ENCODE measurements at places on chromosomes 7 and 10.

GRCh38 chr10:87092376-87092860 is 2.2 kb downstream of the GLUD1 start:
- no peak for DNase-seq

DNA sequence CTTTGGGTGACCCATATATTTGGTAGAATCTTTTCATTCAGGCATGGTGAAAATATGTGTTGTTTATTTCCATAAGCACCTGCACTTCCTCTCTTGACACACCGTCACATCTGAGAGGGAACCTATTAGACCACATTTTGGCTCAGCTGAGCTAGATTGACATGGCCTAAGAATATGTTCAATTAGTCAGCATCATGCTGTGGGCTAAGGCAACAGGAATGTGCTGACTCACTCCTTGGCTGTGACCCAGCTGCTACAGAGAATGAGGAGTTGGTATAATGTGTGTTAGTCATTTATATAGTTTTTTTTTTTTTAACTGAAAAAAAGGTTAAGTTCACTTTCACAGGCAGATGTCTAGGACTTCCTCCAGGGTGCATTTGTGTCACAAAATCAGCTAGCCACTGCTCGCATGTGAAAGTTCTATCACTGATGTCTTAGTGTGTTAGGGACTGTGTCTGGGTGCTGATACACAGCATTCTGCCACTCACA is 180.6 kb downstream of the SEMA3E start:
- no peak for DNase-seq

- no peak for DNase-seq
Observed at GRCh38 chr7:4245135-4245865, 436.8 kb upstream of the FOXK1 start.

- DNase-seq: no peak
Observed at GRCh38 chr10:21166557-21167287, 269.6 kb upstream of the NEBL start.

DNA sequence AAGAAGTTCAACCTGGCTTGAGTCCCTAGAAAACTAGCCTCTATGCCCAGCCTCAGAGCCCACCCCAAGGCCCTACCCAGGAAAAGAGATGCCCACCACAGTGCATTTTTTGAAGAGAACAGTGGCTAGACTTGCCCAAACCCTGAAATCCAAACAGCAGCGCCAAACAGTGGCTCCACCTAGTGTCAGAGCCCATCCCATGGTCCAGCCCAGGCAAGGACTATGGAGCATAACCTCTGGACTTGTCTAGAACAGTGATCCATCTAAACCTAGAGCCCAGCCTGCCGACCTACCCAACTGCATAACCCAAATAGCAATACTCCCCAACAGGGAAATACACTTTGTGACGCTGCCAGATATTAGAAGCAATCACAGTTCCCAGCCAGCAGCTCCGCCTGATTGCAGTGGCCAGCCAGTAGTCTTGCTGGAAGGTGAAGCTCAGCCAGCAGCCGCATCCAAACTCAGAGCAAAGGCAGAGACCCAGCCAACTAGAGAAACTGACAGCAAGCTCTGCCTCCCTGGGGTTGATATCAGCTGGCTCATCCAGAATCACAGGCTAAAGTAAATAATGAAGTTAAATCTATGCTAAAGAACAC is 44.5 kb downstream of the HBP1 start:
- no peak for DNase-seq

GRCh38 chr7:93004906-93005305 is 112.9 kb downstream of the SAMD9 start:
- DNase-seq: no peak

DNA sequence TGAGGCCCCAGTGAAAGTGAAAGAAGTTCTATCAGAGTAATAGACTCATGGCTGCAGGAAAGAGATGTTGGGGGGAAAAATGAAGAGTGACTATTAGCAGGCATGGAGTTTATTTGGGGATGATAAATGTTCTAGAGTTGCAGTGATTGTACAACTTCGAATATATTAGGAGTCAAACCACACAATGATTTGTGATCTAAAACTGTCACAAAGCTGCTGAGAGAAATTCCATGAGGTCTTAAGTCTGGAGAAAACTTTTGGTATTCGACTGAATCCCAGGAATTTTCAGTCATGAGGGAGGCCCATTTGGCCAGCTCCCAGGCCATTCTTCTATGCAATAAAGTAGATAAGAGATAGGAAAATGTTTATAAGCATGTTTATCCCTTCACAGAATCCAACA is 55.9 kb upstream of the UNC5B start:
- no peak for DNase-seq

DNA sequence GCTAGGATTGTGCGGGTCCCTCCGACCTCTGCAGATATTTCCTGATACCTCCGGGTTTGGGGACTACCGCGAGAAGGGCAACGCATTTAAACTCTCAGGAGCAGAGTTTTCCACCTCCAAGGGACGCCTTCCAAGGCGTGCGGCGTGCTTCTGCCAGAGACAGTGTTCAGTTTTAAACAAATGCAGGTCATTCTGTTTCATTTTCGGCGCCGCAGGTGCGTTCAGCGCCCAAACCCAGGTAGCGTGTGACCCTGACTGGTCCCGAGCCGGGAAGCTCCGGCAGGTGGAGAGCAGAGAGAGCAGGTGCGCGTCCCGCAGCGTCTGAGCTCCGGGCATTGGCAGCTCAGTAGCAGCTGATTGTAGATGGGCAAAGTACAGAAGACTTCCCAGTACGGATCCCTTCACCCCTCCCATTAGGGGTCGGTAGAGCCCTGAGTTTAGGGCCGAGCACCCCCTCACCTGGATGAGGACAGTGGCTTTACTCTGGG is 1.4 kb upstream of the CYP26A1 start:
- no peak for DNase-seq

DNA sequence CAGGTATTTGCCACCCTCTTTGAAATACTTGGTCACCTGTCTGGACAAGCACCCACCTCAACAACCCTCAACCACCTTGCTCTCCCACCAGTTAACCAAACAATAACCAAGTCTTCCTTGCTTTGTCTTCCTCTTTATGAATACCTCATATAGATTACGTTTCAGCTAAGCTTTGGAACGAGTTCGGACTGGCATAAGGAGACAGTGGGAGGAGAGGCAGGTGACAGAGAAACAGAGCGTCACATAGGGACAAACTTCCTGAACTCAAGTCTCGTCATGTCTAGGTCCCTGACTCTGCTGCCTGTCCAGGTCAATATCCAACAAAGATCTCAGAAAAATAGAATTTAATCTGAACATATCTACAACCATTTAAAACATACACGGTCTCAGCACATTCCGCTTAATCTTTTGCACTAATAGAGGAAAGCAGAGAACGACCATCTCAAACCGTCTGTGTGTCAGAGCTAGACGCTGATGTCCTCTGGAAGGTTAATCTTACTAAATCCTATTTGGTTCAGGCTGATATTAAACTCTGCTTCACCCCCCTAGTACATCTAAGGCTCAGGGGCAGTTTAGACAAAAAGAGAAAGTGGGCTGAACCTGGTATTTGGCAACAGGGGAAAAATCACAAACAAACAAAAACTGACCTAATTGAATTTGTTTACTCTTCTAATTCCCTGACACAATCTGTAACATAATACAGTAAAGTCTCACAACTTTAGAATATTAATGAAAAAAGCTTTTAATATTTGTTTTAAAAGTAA is 26.4 kb upstream of the SVOPL start:
- no peak for DNase-seq

DNA sequence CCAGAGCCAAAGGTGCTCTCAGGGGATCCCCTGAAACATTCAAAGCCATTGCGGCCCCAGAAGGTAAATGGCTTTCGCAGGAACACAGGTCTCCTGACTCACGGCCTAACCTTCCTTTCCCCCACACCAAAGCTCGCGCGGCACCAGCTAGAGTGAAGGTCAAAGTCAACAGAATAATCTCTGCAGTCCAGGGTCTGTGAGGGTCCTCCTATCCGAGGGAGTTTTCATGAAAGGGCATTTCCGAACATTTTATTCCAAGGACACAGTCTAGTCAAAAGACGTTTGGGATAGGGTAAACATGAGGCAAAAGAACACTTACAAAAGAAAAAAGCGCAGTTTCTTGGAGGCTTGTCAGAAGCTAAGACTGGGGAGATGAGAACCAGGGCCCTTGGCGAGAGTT is 559 bp upstream of the STEAP2 start:
- DNase-seq: no peak

GRCh38 chr10:46267132-46267985 is 19.4 kb upstream of the ANTXRL start:
- DNase-seq: no peak

DNA sequence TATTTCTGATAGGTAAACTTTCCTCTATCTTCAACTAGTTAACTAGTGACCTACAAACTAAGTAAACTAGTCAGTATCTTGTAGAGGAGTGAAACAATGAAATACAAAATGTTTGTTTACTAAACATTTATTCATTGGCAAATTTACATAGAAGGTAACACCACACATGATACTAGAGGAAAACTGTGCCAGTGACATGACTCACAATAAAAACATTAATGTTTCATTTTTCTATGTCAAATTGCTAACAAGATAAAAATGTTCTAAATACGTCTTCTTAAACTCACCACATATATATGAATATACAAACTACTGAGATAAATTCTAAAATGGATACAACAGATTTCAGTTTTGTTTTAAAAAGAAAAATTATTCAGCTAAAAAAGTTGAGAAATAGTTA is 471.3 kb downstream of the PARD3 start:
- no peak for DNase-seq

DNA sequence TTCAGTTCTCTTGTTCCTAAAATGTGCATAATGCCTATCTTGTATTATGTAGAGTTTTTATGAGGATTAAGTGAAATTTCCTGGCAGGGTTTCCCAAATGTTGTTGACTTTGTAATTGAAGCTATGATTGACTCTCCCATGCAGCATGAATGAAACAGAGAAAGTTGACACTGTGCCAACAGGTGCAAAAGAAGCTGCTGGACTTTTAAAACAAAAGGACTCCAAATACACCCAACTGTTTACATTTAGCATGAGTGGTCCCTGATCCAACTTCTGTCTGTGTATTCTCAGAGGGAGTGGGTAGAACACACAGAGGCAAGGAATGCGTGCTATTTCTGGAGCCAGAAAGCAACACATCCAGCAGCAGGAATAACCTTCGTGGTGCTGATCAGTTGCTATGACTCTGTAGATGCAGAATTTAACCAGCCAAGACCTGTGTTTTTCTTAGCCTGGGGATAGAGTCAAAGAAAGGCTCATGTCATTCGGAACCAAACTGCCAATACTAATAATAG is 14.4 kb upstream of the RBM20 start:
- DNase-seq: no peak

GRCh38 chr7:44103566-44103922 is 601 bp upstream of the AEBP1 start:
- no peak for DNase-seq

DNA sequence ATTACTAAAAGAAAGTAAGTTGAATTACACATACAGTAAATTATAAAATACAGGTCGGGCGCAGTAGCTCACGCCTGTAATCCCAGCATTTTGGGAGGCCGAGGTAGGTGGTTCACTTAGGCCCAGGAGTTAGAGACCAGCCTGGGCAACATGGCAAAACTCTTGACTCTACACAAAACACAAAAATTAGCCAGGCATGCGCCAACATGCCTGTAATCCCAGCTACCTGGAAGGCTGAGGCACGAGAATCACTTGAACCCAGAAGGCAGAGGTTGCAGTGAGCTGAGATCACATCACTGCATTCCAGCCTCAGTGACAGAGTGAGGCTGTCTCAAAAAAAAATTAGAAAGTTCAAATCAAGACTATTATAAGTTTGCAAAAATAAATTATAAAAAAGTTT is 174.9 kb downstream of the GALNT11 start:
- DNase-seq: no peak

DNA sequence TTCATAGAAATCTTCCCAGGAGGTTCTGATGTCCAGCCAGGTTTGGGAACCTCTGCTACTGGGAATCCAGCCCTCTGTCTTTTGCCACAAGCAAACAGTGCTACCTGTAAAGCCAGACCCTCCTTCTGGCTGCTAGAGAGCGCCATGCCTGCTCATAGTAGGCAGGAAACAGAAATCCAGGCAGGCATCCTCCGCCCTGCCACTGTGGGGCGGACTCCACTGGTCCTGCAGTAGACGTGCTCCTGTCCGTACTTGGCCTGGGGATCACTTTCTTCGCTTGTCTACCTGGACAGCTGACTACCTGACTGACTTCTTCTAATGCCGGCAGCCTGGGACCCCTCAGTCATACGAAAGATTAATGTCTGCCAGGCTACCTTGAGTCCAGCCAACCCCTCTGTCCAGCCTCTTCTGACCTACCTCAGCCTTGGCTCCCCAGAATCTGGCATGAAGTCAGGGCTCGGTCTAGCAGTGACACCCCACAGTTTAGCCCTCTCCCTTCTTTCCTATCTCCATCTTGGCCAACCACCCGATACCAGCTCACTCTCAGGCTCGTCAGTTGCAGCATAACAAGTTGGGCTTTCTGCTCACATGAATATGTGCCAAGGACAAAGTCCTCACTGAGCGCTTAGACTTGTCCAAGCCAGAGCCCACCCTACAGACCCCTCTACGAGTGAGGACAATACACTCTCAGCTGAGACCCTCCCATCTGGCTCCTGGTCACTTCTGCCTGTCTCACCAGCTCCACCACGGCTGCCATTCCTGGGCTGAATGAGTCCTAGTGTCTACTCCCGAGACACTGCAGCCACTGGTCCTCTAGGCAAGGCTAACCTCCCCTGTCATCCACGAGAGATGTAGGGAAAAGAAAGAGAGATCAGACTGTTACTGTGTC is 43.9 kb upstream of the OPALIN start:
- no peak for DNase-seq

- no peak for DNase-seq
Observed at GRCh38 chr7:114795475-114795874, 126.4 kb upstream of the MDFIC start.

DNA sequence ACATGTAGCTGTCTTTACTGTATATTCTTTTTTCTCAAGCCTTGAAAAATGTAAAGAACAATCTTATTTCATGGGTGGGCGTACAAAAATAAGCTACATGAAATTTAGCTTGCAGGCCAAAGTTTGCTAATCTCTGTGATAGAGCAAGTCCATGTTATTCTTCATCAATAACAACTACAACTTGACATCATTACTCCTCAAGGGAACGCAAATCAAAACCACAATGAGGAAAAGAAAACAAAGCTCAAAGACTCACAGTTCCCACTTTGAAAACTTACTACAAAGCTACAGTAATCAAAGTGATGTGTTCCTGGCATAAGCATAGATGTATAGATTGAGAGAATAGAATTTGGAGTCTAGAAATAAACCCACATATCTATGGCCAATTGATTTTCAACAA is 62.5 kb downstream of the GNA12 start:
- no peak for DNase-seq

All from CD4-positive, alpha-beta T cell treated with Interleukin-15 for 1 hour (primary cell).